ENCODE measurements at places on chromosomes 2 and 18.

- DNase-seq, result no peak
Measured at GRCh38 chr2:191180276-191180675, 29.5 kb upstream of the STAT4 start.

GRCh38 chr2:240168546-240169361 lies 28.3 kb upstream of the OTOS start:
- DNase-seq, result no peak

GRCh38 chr2:10424051-10424450 lies 24.1 kb downstream of the ODC1 start:
- no peak for DNase-seq

DNA sequence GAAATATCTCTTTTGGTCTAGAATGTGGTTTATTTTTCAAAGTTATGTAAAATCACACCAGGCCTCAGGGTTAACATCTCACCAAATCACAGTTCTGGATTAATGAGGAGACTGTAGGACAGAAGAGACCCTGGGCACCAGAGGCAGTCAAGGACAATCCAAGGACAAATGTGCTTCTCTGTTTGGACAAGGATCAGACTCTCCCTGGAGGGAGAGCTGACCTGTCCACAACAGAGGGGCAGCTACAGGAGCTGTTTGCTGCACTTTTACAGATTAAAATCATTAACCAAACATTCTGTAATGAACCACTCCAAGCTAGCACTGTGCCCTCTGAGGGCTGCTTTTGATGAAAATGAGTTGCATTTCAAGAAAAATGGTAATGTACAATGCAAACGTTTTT lies 690.6 kb upstream of the SLC8A1 start:
- DNase-seq, result no peak

- DNase-seq, result no peak
Measured at GRCh38 chr2:160224060-160224459, 24.0 kb upstream of the ITGB6 start.

GRCh38 chr2:149393614-149394013 lies 63.2 kb downstream of the LYPD6 start:
- no peak for DNase-seq

DNA sequence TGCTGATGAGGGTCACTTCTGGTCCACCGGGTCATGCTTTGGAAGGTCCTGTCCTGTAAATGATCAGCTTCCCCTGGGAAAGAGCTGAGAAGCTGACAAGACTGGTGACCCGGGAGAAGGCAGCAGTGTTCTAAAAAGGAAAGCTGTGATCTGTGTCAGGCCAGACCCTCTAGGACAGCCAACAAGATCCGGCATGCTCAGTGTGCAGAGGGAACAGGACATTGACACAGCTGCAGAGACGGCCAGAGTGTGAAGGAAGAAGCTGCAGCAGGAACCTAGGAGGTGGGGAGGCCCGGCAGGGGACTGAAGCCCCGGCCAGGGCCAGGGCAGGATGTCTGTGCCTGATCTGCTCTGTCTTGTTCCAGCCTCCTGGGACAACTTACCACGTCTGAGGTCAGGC lies 372.7 kb upstream of the ID2 start:
- no peak for DNase-seq

- DNase-seq, result no peak
Measured at GRCh38 chr2:64114912-64115277, 29.3 kb downstream of the PELI1 start.

DNA sequence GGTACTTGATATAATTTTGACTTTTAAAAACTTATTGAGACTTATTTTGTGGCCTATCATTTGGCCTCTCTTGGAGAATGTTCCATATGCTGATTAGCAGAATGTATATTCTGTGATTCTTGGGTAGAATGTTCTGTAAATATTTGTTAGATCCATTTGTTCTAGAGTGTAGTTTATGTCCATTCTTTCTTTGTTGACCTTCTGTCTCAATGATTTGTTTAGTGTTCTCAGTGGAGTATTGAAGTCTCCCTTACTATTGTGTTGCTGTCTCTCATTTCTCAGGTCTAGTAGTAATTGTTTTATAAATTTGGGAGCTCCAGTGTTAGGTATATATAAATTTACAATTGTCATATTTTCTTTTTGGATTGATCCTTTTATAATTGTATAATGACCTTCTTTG lies 349.6 kb upstream of the CWC22 start:
- no peak for DNase-seq

DNA sequence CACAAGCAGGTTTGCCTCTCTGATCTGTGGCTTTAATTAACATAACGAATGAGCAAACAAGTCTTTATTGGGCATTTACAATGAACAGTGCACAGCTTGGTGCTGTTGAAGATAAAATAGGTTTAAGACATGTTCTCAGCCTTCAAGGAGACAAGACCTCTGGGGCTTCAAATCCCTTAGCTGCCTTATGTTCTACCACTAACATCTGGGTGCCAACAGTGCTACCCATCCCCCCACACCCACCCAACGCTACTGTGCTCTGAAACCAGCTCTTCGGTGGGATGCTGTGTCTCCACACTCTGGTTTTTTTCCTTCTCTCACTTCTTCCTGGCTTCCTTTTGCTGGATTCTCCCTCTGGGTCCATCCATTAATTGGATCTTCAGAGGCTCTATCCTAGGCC lies 14.1 kb upstream of the B3GNT2 start:
- no peak for DNase-seq

DNA sequence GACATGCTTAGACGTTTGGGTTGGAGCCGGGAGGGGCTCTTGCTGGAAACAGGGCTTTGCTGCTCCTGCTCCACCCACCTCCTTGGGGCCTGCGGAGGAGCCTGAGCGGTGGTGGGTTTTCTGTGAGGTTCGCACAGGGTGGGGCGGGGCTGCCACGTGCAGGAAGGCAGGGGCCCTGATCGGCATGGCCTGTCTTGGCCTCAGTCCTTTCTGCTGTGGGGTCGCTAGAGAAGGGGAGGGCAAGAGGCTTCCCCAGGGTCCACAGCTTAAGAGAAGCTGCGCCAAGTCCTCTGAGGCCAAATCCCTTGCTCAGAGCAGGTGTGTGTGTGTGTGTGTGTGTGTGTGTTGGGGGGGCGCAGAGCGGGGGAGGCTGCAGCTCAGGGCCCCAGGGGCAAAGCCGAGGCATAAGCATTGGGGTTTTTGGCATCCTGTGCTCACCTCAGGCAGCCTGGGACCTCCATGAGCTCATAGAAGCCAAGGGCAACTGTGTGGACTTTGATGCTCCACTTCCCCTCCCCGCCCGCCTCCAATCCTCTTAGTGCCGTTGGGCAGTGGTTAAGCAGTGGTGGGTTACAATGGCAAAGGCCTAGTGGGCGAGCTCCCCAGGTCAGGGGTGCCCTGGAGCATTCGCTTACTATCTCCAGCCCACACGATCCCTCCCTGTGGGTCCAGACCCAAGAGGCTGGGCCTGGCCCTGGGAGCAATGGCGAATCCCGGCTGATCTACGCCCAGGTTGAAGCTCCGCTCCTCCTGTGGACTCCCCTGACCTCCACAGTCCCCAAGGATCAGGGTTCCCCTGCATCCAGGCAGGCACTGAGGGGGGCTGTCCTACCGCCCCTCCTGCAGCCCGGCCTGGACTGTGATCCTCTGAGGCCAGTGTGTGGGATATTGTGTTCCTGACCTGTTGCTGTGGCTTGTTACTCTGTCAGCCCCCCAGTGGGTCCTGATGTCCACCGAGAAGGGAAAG lies 28.9 kb downstream of the TOGARAM2 start:
- no peak for DNase-seq

DNA sequence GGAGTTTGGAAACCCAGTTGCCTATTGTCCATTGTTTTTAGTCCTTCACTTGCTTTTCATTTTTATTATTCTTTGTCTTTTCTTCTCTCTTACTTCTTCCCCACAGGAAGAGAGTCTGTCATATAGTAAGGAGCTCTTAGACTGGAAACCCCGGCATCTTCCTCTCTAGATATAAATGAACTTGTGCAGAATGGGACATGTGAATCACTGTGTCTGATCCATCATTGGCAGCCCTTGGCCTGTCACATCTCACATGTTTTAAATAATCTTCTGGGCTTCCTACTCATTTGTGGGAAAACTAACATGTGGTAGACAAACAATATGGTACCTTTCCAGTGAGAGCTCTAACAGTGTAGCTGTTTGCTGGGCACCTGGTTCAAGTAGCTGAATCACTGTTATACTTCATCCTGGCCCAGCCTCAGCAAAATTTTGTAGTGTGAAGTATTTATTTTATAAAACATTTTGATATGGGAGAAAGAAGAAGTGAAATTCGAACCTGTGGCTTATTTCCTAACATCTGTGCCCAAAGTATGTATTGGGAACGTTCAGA lies 112.8 kb downstream of the PHLPP1 start:
- no peak for DNase-seq

DNA sequence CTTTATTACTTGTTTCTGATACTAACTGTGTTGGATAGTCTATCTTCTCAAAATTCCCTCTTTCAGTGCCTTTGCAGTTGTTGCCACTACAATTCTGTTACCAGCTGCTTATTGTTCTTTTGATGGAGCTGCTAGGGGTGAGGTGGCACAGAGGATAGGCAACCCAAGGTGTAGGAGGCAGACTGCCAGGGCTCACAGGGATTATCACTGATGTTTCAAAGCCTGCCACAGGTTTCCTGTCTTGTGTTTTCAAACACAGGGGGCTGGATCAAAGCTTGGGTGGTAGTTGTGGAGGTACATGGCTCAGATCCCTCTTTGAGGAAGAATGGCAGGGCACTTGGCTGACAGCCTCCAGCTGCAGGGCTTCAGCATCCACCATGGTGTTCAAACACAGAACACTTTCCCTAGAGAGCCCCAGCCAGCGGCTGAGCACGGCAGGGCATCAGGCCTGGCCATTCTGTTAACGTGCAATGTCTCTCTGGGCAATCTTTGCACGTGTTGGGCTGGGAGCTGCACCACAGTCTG lies 87.1 kb downstream of the POLE4 start:
- no peak for DNase-seq

GRCh38 chr18:8747440-8747937 lies 42.1 kb downstream of the MTCL1 start:
- DNase-seq, result no peak

- no peak for DNase-seq
Measured at GRCh38 chr2:100529900-100530299, 32.9 kb upstream of the PDCL3 start.

GRCh38 chr18:13269013-13269280 lies 50.4 kb downstream of the LDLRAD4 start:
- DNase-seq, result no peak

- DNase-seq, result no peak
Measured at GRCh38 chr2:219429958-219430606, 4.6 kb upstream of the SPEG start.

GRCh38 chr2:175999283-175999819 lies 2.7 kb downstream of the LNPK start:
- no peak for DNase-seq

GRCh38 chr2:78585871-78586270 lies 439.6 kb upstream of the REG3G start:
- DNase-seq, result no peak

- no peak for DNase-seq
Measured at GRCh38 chr2:200455958-200456421, 53.9 kb downstream of the KCTD18 start.

- no peak for DNase-seq
Measured at GRCh38 chr2:120778244-120778643, 42.6 kb downstream of the GLI2 start.

GRCh38 chr2:138071720-138072719 lies 107.7 kb downstream of the HNMT start:
- peak; percentile 35 for DNase-seq

DNA sequence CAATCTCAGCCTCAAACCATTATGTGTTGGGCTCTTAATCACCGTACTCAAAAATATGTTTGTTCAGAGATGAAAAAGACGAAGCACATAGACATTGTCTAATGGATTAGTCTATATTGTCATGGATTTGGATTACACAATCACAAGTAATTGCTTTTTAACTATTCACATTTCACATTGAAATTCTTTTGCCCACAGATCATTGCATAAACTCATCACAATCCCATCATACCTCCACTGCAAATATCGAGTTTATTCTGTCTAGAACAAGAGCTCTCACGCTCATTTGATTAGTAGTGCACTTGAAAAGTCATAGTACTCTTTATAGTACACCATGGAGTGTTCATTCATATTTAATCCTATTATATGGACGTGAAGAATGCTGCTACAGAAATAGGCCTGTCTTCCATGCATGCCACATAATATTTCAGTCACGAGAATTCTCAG lies 97.9 kb upstream of the SOX11 start:
- no peak for DNase-seq

GRCh38 chr2:217656316-217656715 lies 346.5 kb downstream of the TNS1 start:
- DNase-seq, result no peak

- no peak for DNase-seq
Measured at GRCh38 chr2:12389344-12390045, 327.2 kb upstream of the TRIB2 start.

- no peak for DNase-seq
Measured at GRCh38 chr2:61910603-61911002, 5.1 kb downstream of the COMMD1 start.

DNA sequence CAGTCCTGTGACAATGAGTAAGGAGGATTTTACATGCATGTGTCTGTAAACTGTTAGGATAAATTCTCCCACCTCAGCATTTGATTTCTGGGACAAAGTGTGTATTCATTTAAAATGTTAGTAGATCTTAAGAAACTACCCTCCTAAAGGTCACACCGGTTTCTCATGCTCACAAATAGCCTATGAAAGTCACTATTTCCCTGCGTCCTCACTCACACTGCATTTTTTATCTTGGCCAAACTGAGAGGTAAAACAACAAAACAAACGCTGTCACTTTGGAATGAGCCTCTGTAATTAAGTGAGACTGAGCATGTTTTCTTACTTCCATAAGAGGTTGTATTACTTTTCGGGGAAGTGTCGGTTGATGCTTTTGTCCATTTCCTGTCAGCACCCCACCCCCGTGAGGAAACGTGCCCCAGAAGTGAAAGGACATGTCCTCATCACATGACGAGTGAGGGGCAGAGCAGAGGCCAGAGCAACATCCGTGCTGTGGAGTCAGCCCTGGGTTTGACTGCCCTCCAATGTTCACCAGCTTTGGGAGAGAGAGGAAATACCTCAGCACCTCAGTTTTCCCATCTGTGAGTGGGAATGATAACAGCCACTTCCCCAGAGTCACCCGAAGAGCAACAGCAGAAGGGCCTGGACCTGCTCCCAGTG lies 3.1 kb downstream of the GYPC start:
- DNase-seq, result no peak

All from NCI-H2227 treated with DMSO at 0.1 percent for 48 hours (cell line).